Hepatocyte (in vitro differentiated cells): ENCODE measurements at places on chromosomes 7 and 10. TPM values are rescaled to one million over a fixed set of nuclear protein-coding genes. Genes with fewer than 3 reads are reported as not detected.

DNA sequence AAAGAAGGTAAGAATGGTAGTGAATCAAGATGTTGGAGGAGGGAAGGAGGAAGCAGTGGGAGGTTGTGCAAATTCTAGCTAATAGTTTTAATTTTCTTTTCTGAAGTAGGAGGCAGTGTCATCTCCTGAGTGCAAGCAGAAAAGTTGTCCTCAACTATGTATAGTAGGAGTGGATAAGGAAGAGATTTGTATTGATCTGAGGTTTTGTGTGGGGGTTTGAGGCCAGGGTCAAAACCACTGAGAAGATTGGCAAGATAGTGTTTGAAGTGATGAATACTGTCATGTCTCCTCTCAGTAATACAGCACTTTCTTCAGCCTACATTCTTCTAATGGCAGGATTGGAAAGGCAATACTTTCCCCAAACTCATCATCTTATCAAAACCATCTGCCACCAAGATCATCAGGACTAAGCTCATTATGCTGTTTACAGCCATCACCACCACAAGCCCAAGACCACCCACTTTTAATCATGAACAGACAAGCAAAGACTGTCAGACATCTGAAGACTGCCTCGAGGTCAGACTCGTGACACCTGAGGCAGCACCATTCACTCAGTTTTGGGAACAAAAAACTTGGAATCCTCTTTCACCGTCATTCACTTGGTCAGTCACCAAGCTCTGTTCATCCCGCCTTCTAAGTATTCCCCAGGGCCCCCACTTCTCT, 1.5 kb upstream of the MIOS start:
- no peak for DNase-seq
- H3K36me3 ChIP-seq = no peaks in the 10 kb centered on the region
- peak overlapping the region; percentile 99 for H3K27ac ChIP-seq
- no peaks in the 10 kb centered on the region for H3K27me3 ChIP-seq
- H3K4me1 ChIP-seq = peaks cover 33% of the 10 kb centered on the region

DNA sequence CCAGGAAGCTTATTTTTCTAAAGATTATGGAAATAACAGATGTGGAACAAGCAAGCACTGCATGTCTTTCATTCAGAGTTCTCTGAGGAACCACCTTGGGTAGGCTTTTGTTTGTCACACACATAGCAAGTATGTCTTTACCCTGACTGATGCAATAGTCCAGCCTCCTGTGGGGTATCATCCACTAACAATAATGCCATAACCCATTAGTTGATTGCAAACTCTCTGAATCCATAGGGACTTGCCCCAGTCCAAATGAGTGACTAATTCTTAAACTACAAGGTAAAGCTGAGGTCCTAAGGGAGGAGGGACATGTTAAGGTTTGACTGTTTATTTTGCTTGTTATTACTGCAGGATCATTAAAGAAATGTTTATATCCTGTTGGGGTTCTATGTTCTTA, 151.4 kb upstream of the PRPS1L1 start:
- no peak overlapping the region for H3K27ac ChIP-seq
- H3K36me3 ChIP-seq = no peaks in the 10 kb centered on the region
- DNase-seq = no peak

GRCh38 chr7:97298561-97298960, 181.1 kb downstream of the SDHAF3 start:
- no peak overlapping the region for H3K27ac ChIP-seq
- H3K27me3 ChIP-seq = no peaks in the 10 kb centered on the region
- H3K4me3 ChIP-seq = no peak overlapping the region
- no peaks in the 10 kb centered on the region for H3K4me1 ChIP-seq
- H3K36me3 ChIP-seq = no peaks in the 10 kb centered on the region

GRCh38 chr10:114042895-114043531, 653 bp upstream of the ADRB1 start:
- no peaks in the 10 kb centered on the region for H3K36me3 ChIP-seq
- no peak overlapping the region for H3K27ac ChIP-seq
- peak; percentile 39 for DNase-seq
- H3K4me3 ChIP-seq = peak overlapping the region; percentile 36
- peaks cover 77% of the 10 kb centered on the region for H3K27me3 ChIP-seq

DNA sequence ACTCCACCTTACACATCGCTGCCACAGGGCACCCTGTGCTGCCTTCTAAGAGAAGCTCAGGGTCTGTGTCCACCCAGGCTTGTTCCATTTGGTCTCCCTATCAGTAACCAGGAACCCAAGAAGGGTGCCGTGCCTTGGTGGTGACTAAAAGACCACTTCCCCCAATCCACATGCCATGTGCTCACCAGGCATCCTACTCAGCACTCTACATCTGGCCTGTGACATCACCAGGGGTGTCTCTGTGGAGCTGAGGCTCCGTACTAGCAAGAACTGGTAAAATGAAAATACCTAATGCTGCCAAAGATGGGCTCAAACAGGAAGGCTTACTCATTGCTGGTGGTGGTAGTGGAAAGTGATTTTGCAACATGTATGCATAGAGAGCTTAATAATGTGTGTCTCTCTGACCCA, 19.0 kb upstream of the C10orf71 start:
- H3K4me1 ChIP-seq = no peaks in the 10 kb centered on the region
- H3K36me3 ChIP-seq = no peaks in the 10 kb centered on the region
- H3K27ac ChIP-seq = no peak overlapping the region
- no peak overlapping the region for H3K4me3 ChIP-seq
- peaks cover 9% of the 10 kb centered on the region for H3K27me3 ChIP-seq

GRCh38 chr7:91091631-91092030, 172.6 kb upstream of the FZD1 start:
- no peak overlapping the region for H3K27ac ChIP-seq
- H3K4me1 ChIP-seq = no peaks in the 10 kb centered on the region
- H3K4me3 ChIP-seq = no peak overlapping the region
- H3K36me3 ChIP-seq = no peaks in the 10 kb centered on the region
- H3K27me3 ChIP-seq = no peaks in the 10 kb centered on the region

OR2A12 gene
- 0.24 and 1.0 TPM in 2 replicates for total RNA-seq

DNA sequence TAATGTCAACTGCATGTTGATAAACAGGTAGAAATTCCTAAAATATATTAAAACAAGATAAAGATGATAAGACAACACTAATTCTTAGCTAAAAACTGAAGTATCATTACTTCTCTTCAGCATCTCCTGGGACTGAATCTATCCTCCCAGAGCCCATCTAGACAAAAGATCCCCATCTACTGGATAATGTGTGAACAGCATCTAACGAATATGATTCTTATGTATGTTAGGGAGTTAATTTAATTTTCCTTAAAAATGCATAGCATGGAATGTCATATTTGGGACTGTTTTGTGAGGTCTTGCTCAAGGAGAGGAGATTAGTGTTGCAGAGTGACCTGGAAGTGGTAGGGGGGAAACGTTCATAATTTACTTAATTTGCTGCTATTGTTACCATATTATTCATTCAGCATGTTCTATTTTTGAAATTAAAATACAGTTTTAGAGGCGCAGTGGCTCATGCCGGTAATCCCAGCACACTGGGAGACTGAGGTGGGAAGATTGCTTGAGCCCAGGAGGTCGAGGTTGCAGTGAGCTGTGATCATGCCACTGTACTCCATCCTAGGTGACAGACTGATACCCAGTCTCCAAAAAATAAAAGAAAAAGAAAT, 305.1 kb upstream of the CSTF2T start:
- no peak overlapping the region for H3K4me3 ChIP-seq
- no peaks in the 10 kb centered on the region for H3K36me3 ChIP-seq
- no peaks in the 10 kb centered on the region for H3K27me3 ChIP-seq
- H3K27ac ChIP-seq = no peak overlapping the region

ECHDC3 gene
- total RNA-seq = 14.8 and 16.1 TPM in 2 replicates

LRIT1 gene
- total RNA-seq = not detected in 2 replicates

GRCh38 chr7:95365151-95365550, 31.0 kb downstream of the PON3 start:
- H3K4me3 ChIP-seq = no peak overlapping the region
- H3K36me3 ChIP-seq = no peaks in the 10 kb centered on the region
- no peaks in the 10 kb centered on the region for H3K27me3 ChIP-seq
- DNase-seq = no peak
- H3K4me1 ChIP-seq = no peaks in the 10 kb centered on the region

LUC7L2 gene
- total RNA-seq = 75.1 and 76.4 TPM in 2 replicates

ENTPD1 gene
- total RNA-seq = 6.2 and 8.9 TPM in 2 replicates

DNA sequence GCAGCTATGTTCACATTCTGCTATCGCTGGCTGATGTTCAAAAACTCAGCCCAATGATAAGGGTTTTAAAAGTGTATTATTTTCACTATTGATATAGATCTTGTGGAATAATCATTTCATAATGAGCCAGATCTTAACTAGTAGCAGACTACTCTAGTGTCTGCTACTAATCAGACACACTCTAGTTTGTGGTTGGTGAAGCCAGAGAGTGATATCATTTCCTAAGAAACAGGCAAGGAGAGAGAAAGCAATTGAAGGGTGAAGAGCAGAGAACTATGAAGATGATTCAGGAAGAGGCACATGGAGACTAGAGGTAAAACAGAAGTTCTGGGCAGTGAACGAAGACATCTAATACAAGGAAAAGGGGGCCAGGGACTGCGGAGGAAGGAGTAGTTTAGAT, 58.2 kb upstream of the BET1 start:
- no peaks in the 10 kb centered on the region for H3K4me1 ChIP-seq
- H3K4me3 ChIP-seq = no peak overlapping the region
- no peaks in the 10 kb centered on the region for H3K27me3 ChIP-seq
- H3K36me3 ChIP-seq = no peaks in the 10 kb centered on the region
- DNase-seq = no peak

GRCh38 chr7:40470091-40470592, 335.3 kb downstream of the SUGCT start:
- H3K36me3 ChIP-seq = no peaks in the 10 kb centered on the region
- no peaks in the 10 kb centered on the region for H3K27me3 ChIP-seq
- H3K27ac ChIP-seq = peak overlapping the region; percentile 68
- H3K4me3 ChIP-seq = no peak overlapping the region
- peak; percentile 34 for DNase-seq

DNA sequence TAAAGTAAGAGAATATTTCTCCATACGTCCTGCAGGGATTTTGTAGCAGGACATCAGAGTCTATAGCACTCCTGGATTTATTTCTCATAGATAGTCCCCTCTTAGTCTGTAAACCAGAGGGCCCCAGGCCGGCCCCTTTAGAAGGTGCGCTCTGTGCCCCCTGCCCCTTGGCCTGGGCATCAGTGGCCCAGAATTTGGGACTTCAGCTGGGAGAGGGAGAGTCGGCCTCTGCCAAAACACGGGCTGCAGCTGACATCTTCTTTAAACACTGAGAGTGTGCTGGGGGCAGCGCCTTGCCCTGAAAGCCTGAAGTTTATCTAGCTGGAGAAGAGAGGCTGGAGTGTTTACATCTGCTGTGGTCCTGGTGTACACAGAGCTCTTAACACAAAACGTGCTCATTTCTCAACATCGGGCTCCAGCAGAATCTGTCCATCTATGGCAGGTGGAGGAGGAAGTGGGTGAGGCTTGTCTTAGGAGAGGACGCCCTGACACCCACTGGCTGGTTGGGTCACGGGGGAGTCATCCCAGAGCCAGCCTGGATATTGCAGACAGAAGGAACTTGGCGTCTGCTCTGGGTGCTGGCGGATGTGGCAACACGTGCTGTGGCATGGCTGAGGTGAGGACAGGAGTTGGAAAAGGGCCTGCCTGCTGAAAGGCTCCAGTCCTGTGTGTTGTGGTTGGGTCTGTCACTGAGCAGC, 5.0 kb upstream of the TACR2 start:
- no peak overlapping the region for H3K27ac ChIP-seq
- peak; percentile 57 for DNase-seq
- H3K4me3 ChIP-seq = no peak overlapping the region
- no peaks in the 10 kb centered on the region for H3K36me3 ChIP-seq
- H3K4me1 ChIP-seq = peaks cover 28% of the 10 kb centered on the region

- H3K36me3 ChIP-seq = no peaks in the 10 kb centered on the region
- H3K27ac ChIP-seq = no peak overlapping the region
- DNase-seq = no peak
- no peak overlapping the region for H3K4me3 ChIP-seq
- H3K27me3 ChIP-seq = no peaks in the 10 kb centered on the region
These were observed 10.4 kb upstream of the WIPF3 start for GRCh38 chr7:29795696-29796580.

DPP6 gene
- total RNA-seq = 0.12 and 0.20 TPM in 2 replicates

GRCh38 chr7:15489383-15489782, 72.4 kb downstream of the AGMO start:
- H3K36me3 ChIP-seq = no peaks in the 10 kb centered on the region
- no peaks in the 10 kb centered on the region for H3K27me3 ChIP-seq
- DNase-seq = no peak
- no peak overlapping the region for H3K27ac ChIP-seq
- no peak overlapping the region for H3K4me3 ChIP-seq
- no peaks in the 10 kb centered on the region for H3K4me1 ChIP-seq

DNA sequence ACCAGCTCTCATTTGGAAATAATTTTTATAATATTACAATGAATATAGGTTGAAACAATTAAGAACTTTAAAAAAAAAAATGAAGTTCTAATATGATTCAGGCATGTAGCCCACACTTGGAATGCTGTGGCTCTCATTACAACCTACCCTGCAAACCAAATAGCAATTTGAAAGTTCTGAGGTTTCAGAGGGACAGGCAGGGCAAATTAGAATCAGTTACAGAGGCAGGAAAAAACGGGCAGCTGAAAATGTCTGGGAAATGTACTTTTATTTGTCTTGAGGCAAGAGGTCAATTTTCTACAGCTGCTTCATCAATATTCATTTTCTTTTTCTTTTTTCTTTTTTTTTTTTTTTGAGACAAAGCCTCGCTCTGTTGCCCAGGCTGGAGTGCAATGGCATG, 95.3 kb downstream of the PIP4K2A start:
- H3K4me1 ChIP-seq = peaks cover 18% of the 10 kb centered on the region
- no peaks in the 10 kb centered on the region for H3K36me3 ChIP-seq
- no peak for DNase-seq
- no peaks in the 10 kb centered on the region for H3K27me3 ChIP-seq
- no peak overlapping the region for H3K4me3 ChIP-seq

- H3K27ac ChIP-seq = no peak overlapping the region
- no peak overlapping the region for H3K4me3 ChIP-seq
These were observed 171.4 kb downstream of the ZNF248 start for GRCh38 chr10:37685741-37686683.

GRCh38 chr10:70664702-70665195, 7.6 kb upstream of the ADAMTS14 start:
- H3K4me3 ChIP-seq = no peak overlapping the region
- DNase-seq = peak; percentile 39
- no peaks in the 10 kb centered on the region for H3K36me3 ChIP-seq
